Urinary bladder (tissue), 4 donors: ENCODE measurements at places on chromosomes 1 and 21. TPM values are rescaled to one million over a fixed set of nuclear protein-coding genes. Genes with fewer than 3 reads are reported as not detected.

DNA sequence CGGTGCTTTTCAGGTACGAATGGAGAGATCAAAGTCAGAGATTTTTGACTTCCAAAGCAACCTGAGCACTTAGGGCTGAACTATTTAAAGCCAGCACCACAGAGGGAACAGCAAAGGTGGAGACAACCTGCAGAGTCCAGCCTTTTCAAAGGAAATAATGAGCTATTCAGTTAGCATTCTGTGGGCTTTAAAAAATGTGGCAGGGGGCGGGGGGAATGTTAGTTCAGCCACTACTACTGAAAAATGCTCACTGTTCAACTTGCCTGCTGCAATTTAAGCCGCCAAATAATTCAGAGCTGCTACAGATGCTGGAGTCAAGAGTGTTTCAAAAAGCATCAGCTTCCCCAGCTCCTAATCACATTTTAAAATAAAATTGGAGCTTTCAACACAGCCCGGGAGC lies 473.3 kb upstream of the PLXNA2 start:
- no peak for DNase-seq

BCL2L15 gene
- 0.90 TPM for total RNA-seq

SAMD11 gene
- 18.1 TPM for total RNA-seq

DNA sequence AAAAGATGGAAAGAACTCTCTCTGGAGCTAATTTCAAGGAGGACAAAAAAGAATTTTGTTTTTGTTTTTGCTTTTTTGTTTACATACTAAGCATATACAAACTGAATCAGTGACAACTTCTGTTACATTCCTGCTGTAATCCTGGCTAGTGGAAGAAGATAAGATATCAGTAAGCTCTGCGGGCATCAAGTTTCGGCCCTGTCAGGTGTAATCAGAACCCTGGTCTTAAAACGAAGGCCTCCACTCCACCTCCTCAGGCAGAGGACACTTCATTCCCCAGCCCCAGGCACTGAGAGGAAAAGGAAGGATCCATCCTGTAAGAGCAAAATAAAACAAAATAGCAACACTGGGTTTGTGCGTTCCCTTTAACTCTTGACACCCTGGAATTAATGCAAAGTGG lies 88.9 kb upstream of the ARHGAP29 start:
- DNase-seq: no peak

DNA sequence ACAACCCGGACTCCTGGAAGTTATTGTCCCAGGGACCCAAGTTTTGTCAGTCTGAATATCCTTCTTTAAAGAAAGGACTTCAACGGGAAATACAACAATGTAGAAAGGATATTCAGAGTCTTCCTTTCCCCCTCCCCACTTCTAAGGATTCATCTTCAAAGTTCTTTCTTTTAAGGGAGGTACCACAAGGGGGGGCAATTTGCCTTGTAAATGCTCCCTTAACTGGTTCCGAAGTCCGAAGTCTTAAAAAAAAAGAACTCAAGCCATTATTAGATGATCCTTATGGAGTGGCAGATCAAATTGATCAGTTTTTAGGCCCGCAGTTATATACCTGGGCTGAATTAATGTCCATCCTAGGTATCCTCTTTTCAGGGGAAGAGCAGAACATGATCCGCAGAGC lies 47.0 kb downstream of the SERINC2 start:
- DNase-seq: no peak

OR2T35 gene
- not detected for total RNA-seq

IQGAP3 gene
- 11.8 TPM for total RNA-seq

- DNase-seq: no peak
These were observed 102.7 kb downstream of the ZNF281 start for GRCh38 chr1:200306944-200307754.

GRCh38 chr1:217106231-217106901 lies 383.1 kb upstream of the ESRRG start:
- DNase-seq: no peak

DNA sequence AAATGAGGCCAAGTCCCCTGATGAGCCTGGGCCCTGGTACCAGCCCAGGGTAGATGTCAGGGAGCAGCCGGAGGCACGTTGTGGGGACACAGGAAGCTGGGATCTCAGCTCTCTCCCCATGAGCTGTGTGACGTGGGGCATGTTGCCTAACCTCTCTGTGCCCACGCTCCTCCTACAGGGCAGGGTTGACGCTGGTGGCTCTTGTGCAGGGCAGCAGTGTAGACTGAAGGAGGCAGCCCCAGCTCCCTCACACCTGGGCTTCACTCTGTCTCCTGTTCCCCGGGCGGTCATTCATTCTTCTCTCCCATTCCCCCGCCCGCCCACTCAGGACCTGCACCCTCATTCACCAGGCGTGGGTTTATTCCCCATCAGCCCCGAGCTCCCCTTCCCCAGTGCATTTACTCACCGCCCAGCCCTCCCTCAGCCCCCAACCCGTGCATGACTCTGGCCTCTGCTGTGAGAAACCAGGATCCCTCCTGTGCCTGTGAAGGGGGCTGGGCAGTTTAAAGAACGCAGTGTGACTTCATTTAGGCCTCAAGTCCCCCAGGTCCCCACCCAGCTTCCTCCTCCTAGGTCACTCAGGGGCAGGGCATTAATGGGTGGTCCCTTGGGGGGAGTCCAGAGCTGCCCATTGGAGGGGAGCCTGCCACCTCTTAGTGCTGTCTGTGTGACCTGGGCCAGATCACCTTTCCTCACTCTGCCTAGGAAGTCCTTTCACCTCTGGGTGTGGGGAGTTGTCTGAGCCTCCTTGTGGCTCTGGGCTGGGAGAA lies 285.7 kb downstream of the PTPRU start:
- no peak for DNase-seq

- no peak for DNase-seq
These were observed 106.6 kb downstream of the NPHP4 start for GRCh38 chr1:5885471-5886139.

HTR1D gene
- 0.11 TPM for total RNA-seq

- no peak for DNase-seq
These were observed 1.1 kb downstream of the MIA3 start for GRCh38 chr1:222618880-222619596.

DNA sequence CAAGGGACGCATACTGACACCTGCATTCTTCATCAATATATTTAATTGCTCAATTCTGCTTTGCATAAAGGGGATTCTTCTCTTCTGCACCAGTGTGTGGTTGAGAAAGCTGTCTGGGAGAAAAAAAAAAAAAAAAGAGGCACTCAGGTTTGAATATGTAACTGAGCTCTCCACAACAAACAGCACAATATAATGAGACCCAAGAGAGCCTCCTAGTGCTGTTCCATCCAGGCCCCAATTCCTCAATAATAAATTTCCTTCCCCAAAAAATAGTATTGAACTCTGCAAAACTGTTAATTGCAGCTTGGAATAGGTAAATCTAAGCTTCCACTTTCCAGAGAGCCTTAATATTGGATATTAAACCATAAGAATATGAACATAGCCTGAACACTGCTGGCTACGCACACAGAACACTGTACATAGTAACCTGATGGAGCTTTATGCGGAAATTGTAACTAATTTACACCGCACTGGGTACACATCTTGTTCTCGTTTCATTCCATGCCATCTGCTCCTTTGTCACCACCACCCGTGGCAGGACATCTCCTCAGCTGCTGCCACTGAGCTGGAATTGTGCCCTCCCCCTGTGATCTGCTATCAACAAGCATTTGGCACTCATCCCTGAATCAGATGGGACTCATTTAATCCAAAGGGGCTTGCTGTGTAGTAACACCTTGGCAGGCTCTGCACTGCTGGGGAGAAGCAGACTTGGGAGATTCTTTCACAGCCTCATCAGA lies 272.0 kb downstream of the HHIPL2 start:
- no peak for DNase-seq

GRCh38 chr1:41343790-41344699 lies 17.2 kb upstream of the FOXO6 start:
- DNase-seq: no peak

DNA sequence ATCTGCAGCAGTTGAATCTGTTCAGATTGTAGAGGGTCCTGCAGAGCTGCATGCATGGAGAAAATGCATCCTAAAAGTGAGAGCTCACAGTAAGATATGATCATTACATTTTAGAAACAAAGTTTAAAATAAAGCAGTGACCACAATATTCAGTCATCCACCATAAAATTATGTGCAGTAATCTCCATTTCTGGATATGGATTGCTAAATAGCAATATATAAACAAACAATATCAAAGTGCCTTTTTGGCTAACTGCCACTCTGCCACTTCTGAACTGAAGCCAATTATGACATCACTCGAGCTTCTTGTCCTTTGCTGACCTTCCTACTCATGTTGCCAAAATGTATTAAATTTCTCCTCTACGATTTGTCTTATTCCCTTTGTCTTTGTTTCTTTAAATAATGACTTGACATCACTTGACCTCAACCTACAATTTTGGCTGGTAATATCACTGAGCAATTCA lies 262.0 kb upstream of the CXADR start:
- no peak for DNase-seq

DNA sequence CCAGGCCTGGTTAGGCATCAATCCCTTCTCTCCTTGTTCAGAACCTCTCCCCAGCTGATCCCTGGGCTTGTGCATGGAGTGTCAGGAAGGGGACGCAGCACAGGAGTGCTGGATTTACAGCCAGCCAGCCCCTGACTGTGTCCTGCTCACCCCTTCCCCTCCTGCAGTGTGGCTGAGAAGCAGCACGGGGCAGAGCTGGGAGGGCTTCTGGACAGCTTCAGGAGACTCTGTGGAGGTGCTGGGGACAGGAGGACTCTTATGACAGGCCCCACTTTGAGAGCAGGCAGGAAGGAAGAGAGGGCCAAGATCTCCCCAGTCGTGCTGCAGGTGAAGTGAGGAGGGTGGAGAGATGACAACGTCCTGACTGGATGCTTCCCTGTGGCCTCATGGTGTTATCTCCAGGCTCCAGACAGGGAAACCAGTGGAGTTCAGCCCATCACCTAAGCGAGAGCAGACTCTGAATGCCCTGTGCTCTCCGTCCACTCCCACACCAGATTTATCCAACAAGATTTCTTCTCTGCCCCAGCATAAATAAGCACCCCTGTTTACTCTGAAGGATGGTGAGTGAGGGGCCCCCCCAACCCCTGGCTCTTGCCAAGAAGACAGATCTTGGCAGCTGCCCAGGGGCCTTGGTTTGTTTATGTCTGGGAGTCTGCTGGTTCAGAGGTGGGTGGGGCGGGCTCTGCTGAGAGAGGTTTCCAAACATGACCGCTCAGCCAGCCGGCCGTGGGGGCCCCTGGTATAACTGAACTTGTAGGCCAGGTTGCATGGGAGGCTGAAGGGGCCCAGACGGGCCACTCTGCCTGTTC lies 21.3 kb downstream of the TMCC2 start:
- peak; percentile 60 for DNase-seq

TMPRSS3 gene
- not detected for total RNA-seq

DNA sequence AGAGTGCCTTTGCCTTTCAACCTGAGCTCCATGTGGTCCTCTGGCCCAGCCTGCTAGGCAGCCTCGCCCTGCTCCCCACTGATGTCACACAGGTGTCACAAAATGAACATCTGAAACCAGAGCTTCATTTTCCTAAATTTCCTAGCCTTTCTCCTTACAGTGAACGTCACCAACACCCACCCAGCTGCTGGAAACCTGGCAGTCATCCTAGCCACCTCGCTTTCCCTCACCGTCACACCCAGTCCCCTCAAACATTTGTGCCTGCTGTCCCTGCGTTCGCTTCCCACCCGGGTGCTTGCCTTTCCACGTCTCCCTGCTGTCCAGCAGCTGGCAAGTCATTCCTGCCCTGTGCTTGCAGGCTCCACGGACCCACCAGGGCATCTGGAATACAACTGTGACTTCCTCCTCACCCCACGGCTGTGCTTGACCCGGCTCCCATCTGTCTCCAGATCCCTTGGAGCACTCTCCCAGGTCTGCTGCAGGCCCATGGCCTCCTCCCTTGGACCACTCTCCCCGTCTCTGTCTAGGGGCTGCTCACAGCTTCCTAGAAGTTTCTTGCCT lies 23.5 kb downstream of the ADARB1 start:
- no peak for DNase-seq

SIPA1L2 gene
- total RNA-seq: 50.8 TPM

- no peak for DNase-seq
These were observed 34.8 kb downstream of the CLCA1 start for GRCh38 chr1:86503406-86504136.

DNA sequence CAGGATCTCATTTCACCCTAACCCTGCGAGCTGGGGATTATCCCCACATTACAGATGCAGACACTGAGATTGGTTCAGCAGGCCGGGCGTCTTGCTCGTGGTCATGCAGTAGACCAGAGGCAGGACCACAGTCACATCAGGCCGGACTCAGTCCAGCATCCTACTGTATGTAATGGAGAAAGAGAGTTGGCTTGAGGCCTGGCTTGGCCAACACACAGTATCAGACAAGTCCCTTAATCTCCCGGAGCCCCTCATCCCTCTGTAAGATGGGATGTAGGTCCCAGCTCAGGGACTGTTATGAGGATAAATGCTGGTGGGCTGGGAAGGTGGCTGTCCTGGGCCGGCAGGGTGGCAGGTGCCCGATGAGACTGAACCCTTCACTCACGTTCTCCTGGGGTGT lies 66.1 kb upstream of the ACTL8 start:
- no peak for DNase-seq

GRCh38 chr1:207839083-207839413 lies 71.9 kb downstream of the CD34 start:
- DNase-seq: no peak

DNA sequence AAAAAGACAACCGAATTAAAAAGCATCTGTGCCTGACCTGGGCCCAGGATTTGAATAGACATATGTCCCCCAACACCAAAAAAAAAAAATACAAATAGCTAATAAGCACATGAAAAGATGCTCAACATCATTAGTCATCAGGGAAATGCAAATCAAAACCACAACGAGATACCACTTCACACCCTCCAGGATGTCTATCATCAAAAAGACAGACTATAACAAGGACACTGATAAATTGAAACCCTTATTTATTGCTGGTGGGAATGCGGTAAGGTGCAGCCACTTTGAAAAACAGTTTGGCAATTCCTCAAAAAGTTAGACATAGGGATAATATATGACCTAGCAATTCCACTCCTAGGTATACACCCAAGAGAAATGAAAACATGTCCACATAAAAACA lies 72.3 kb upstream of the CAMK1G start:
- no peak for DNase-seq

DNA sequence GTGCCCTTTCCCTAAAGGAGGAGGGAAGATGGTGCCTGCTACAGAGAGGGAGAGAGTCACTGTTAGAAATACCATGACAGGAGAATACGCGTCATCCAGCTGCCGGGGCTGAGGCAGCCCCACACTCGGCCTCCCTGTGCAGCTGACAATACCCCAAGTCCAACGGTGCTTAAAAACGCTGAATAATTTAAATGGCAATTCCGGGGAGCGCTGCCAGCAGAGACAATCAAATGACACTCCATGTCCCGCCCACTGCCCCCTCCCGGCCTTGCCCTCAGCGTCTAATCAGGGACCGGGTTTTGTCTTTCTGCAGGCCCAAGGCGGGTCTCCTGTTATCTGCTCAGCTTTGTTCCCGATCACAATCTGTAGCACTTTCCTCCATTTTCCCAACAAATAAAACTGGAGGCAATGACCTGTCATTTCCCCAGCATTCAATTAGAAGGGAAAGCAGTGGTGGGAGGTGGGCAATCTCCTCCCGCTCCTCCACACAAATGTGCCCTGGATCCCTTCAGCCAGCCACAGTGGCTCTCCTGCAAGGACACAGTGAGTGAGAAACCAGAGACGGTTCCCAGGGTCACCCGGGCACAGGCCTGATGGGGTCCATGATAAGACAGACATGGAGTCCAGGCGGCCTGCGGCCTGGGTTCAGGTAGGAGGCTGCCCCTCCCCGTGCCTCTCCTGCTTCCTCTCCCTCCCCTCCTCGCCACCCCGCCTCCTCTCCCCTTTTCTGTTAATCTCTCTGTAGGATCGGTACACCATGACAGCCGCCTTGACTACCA lies 42.7 kb upstream of the AJAP1 start:
- peak; percentile 2 for DNase-seq

RGS13 gene
- total RNA-seq: 3.4 TPM
